ENCODE measurements at places on chromosomes 5 and 9.

DNA sequence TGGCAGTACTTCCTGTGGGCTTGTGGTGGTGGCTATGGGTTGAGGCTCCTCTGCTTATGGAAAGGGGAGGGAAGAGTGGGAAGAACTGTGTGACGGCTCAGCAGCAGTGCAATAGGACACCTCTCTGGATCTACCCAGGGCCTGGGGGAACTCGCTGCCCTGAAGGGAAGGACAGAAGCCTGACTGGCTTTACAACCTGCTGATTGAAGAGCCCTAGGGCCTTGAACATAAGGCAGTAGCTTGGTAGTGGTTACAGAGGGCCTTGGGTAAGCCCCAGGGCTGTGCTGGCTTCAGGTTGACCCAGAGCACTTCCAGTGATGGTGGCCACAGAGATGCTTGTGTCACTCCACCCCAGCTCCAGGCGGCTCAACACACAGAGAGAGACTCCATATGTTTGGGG lies 5.5 kb downstream of the CCIN start:
- no peak for DNase-seq

DNA sequence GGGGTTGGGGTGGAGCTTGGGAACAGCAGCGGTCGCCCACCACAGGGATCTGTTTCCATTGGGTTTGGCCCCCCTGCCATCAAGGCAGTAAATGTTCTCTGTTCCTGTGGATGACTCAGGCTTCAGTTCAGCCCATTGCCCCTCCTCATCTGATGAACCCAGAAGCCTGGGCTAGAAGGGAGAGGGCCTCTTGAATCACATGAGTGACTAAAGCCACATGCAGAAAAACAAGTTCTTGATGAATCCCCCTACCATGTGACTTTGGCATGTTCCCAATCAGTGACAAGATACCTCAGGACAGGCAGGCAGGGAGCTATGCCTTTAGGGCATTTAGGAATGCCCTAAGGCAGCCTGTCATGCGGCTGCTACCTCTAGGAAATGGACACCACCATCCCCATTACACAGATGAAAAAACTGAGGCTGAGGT lies 2.5 kb downstream of the SH3PXD2B start:
- no peak for DNase-seq

GRCh38 chr9:88996921-88997235 lies 5.6 kb downstream of the S1PR3 start:
- no peak for DNase-seq

DNA sequence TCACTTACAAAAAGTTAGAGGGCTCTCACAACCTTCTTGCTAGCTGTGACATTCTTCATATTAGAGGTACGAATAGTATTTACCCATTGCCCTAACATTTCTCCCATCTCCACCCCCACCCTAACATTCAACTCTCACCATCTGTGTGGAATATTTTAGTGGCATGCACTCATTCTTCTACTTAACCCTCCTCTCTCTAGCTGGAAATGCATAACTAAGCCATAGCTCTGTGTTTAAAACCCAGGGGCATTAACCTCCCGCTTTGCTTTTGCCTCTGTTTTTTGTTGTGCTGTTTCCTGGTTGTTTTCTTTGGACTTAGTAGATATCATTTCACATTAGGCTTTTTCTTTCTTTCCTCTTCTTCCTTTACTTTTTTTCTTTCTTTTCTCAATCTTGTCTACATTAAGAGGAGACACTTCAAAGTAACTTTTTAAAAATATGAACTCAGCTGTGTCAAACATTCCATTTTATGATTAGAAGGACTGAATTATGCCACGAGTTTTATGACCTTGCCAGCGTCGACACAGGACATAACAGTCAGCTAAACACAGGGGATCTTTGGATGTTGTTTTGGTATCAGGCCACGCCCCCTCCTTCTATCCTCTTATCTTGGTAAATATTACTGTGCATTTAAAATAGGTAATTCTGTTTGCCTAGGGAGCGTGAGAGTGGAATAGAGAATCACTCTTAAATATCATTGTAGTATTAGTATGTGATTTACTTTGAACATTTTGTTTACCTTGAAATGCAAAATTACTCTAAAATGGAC lies 236.0 kb downstream of the CD180 start:
- DNase-seq, result no peak

DNA sequence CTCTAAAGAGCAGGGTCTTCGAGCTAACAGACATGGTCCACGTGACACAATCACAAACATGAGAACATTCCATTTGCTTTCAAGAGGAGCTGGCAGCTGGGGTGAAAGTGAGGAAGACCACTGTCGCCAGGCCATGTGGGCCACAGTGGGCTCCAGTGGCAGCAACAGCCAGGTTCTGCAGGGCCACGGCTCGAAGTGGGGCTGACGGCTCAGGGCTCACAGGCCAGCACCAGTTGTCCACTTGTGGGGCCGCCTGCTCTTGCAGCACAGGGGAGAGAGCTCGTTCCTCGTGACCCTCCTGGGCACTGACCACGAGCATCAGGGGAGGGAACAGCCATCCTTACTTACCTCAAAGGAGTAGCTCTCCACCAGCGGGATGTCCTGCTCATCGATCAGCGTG lies 2.0 kb downstream of the ZMYND19 start:
- no peak for DNase-seq

DNA sequence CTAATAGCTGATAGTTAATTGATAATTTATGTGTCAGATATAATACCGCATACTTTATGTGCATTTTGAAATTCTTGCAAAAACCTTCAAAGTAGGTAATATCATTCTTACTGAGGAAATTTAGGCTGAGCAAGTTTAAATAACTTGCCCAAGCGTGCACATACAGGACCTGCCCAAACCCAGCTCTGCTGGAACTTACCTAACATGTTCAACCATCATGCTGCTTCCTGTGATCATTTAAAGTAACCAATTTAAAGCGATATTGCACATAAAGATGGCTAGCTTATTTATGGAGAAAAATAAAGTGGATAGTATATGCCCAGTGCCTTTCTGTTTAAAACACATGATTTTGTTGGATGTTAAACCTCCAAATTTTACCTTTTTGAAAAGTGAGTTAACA lies 4.3 kb downstream of the FAM174A start:
- no peak for DNase-seq

DNA sequence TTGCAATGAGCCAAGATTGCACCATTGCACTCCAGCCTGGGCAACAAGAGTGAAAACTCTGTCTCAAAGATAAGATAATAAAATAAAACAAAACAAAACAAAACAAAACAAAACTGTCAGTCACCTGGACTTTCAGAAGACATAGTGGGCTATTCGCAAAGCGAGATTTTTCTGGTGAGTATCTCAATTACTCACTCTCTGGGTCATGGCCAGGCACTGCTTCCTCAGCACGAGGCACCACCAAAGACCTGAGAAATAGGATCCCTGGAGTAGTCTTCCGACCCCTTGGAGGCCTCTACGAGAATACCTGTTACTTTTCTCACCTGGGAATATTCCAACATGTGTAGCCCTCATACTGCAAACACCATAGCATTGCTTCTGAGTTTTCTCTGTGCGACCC lies 201.7 kb upstream of the ZNF618 start:
- DNase-seq, result no peak

DNA sequence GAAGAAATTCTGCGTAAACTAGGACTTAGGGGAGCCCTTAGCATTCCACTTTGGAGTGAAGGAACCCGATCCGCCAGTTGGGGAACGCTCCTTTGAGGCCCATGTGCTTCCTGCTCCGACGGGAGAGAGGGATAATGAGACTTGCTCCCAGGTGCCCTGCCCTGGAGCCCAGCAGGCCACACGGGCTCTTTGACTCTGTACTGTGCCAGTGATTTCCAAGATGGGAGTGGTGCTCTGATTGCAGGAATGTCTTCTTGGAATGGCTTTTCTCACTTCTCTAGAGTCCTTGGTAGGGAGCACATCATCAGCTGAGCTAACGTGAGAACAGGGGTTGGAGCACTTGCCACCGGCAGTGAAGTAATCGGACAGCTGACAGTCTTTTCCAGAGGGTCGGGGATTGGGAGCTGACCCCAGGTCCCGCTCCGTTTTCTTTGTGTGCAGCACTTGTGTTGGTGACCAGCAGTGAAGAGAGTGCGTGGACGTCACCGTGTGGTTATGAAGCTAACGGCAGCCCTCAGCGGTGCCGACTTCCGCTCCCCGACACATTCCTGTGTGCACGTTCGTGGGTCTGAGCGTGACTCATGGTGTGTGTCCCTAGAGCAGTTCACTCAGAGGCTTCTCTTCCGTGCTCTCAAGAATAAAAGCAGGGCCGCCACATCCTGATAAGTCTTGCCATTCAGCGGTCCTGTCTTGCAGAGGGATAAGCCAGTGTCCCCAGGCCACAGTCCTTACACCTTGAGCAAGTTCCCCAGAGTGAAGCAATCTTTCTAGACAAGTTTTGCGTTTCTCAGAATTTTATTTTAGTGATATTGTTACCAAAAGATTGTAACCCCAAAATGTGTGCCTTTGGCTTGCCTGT lies 25.6 kb downstream of the ABL1 start:
- DNase-seq, result no peak

GRCh38 chr5:13143630-13144029 lies 800.9 kb downstream of the DNAH5 start:
- no peak for DNase-seq

DNA sequence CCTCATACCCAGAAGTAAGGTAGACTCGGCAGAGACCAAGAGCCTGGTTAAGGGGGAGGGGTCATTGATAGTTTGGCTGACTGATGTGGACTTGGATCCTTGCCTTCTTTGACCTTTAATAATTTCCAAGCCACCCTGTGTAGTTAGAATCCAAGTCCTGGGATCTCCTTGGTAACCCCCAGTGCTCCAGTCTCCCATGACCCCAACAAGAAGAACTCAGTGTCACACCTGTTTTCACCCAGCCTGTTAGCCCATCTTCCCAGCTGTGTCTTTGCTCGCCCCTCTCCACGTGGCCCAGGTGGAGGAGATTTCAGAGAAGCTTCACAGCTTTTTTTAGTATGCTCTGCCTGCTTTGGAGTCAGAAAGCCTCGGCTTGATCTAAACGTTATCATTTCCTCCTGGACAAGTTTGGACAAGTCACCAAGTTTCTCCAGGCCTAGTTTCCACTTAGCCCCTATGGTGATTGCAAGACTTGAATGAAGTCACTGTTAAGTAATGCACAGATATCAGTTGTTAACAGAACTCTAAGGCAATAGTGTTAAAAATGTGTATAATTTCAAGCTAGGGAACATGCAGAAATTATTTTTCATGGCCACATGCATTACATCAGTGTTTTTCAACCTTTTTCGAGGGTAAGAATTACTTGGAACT lies 170.0 kb downstream of the TMEM38B start:
- no peak for DNase-seq

DNA sequence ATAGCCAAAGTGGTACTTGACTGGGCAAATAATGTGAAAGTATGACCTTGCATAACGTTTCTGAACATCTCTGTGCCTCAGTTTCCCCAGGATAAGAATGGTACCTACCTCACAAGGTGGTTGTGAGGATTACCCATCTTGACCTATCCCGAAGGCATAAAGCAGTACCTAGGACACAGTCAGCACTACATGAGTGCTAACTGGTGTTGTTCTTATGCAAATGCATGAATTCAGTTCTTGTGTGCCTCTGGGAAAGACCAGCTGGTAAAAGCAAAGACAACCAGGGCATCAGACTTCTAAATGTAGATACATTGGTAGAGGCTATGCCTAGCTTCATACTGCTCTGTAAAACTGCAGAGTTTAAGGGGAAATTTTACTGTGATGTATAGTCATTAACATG lies 21.8 kb upstream of the TMEM252 start:
- no peak for DNase-seq

- no peak for DNase-seq
Observed at GRCh38 chr5:58849921-58850667, 267.2 kb downstream of the RAB3C start.

GRCh38 chr5:92378966-92379611 lies 996.0 kb upstream of the ARRDC3 start:
- DNase-seq, result no peak

DNA sequence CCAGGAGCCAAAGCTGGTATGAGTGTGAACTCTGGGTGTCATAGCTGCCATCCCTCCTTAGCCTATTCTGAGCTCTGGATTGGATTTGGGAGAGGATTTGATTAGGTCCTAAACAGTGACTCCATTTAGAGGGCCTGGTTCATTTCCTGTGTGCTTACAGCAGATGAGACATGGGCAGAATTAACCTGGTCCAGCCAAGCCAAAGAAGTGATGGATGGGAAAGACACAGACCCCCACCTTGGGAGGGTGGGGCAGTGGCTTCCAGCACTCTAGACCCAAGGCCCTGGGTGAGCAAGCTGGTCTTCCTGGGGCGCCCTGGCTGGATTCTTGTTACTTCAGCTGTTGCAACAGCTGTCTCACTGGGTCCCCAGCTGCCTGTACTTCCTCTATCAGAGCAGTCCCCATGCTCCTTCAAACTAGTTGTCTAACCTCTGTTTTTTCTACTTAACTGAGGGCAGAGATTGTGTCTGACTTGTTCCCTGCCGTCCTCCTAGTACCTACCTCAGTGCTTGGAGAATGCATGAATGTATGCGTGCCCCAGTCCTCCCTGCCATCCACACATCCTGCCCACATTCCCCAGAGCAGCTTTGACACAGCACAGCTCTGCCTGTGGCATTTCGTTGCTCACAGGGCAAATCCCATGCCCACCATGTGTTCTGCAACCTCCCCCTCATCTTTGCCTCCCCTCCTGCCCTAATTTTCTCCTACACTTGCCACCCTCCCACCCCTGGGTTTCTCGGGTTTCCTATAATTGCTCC lies 115.9 kb downstream of the RGS3 start:
- no peak for DNase-seq

GRCh38 chr9:70933321-70933720 lies 188.1 kb downstream of the TRPM3 start:
- DNase-seq, result no peak

GRCh38 chr9:36542355-36542754 lies 30.3 kb upstream of the MELK start:
- DNase-seq, result no peak

- no peak for DNase-seq
Observed at GRCh38 chr9:129012893-129013448, 15.2 kb downstream of the SH3GLB2 start.

GRCh38 chr9:21709464-21710058 lies 92.9 kb upstream of the MTAP start:
- DNase-seq, result peak; percentile 48

DNA sequence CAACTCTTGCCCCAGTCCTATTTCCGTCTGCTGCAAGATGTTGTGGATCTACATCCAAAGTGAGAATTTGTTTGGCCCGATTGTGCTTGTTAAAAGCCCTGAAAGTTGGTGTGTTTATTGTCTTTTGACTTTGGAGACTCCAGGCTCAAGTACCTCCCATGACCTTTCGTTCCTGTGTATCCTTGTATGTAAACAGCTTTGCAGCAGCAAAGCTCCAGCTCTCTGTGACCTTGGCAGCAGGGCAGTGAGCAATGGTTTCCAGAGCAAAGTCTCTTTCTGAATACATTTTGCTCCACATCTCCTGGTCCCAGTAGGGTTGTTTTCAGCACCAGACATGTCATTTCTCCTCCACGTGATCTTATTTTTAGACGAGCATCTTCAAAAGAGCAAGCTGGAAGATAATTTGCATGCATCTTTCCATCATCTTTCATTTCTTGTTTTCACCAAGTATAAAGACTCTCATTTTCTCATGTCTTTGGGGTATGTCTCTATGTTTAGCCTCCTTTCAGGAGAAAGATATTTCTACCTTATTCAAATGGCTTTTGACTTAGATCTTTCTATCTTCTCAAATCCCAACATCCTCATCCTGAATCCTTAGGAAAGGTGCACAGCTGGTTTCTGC lies 68.1 kb upstream of the ERCC6L2 start:
- no peak for DNase-seq

- DNase-seq, result no peak
Observed at GRCh38 chr9:8651846-8652215, 852.3 kb upstream of the DMAC1 start.

Measured in hematopoietic multipotent progenitor cell treated with erythropoietin and hydrocortisone succinate and interleukin-3 and kit ligand, for 15 days (in vitro differentiated cells).